Panc1 (cell line): ENCODE measurements at places on chromosomes 7 and 10. TPM values are rescaled to one million over a fixed set of nuclear protein-coding genes. Genes with fewer than 3 reads are reported as not detected.

The AKR1C8 gene
- total RNA-seq = not detected

The ASB15 gene
- total RNA-seq = not detected

GRCh38 chr10:520402-520787 lies 169.1 kb downstream of the DIP2C start:
- DNase-seq = no peak
- no peak overlapping the region for H3K27ac ChIP-seq
- no peak overlapping the region for H3K4me3 ChIP-seq
- H3K4me1 ChIP-seq = no peaks in the 10 kb centered on the region
- no peaks in the 10 kb centered on the region for H3K36me3 ChIP-seq

GRCh38 chr10:128036746-128037543 lies 89.3 kb downstream of the MKI67 start:
- H3K4me3 ChIP-seq = no peak overlapping the region
- H3K27ac ChIP-seq = no peak overlapping the region
- no peaks in the 10 kb centered on the region for H3K36me3 ChIP-seq
- no peaks in the 10 kb centered on the region for H3K27me3 ChIP-seq

GRCh38 chr7:121132940-121133339 lies 144.4 kb downstream of the CPED1 start:
- DNase-seq = no peak

DNA sequence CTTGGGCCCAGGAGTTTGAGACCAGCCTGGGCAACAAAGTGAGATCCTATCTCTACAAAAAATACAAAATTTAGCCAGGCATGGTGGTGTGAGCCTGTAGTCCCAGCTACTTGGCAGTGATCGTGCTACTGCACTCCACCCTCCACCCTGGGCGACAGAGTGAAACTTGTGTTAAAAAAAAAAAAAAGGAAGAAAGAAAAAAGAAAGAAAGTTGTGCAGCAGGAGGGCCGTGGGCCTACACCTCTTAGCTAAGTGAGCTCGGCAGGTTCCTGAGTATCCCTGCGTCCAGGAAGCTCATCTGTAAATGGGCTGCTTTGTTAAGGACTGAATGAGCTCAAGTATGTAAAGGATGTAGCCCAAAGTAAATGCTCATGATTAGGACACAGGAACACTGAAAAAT lies 155.0 kb downstream of the RNF216 start:
- no peaks in the 10 kb centered on the region for H3K4me1 ChIP-seq
- H3K36me3 ChIP-seq = no peaks in the 10 kb centered on the region; the same call in 1 of the 2 replicates
- no peak overlapping the region for H3K4me3 ChIP-seq
- H3K27me3 ChIP-seq = no peaks in the 10 kb centered on the region
- H3K27ac ChIP-seq = no peak overlapping the region

GRCh38 chr7:2374830-2375728 lies 20.5 kb downstream of the EIF3B start:
- DNase-seq = no peak
- H3K27ac ChIP-seq = no peak overlapping the region
- H3K27me3 ChIP-seq = no peaks in the 10 kb centered on the region
- peaks cover 48% of the 10 kb centered on the region for H3K36me3 ChIP-seq
- no peaks in the 10 kb centered on the region for H3K4me1 ChIP-seq

DNA sequence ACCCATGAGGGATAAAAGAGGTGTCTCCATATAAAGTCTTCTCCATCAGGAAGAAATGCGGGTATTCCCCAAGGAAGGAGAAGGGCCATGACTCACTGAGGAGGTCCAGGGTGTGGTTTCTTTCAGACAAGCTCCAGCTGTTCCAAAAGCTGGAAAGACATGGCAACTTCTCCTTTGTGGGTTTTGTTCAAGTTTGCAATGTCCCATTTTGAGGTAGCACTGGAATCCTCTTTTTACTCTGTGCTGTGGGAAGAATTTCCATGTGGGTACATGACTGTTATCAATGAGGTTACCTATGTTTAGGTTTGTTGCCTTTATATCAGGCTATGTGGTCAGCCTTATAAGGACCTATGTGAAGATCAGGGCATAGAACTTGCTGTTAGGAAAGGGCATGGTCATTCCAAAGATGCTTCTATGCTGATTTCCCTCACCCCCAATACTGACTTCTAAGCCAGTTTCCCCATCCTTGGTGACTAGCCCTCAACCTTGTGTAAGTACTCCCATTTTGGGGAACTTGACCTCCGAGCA lies 697.5 kb downstream of the INHBA start:
- no peak for DNase-seq
- H3K27me3 ChIP-seq = no peaks in the 10 kb centered on the region
- no peak overlapping the region for H3K4me3 ChIP-seq
- H3K27ac ChIP-seq = no peak overlapping the region
- H3K4me1 ChIP-seq = no peaks in the 10 kb centered on the region
- H3K36me3 ChIP-seq = no peaks in the 10 kb centered on the region

- no peaks in the 10 kb centered on the region for H3K4me1 ChIP-seq
- no peaks in the 10 kb centered on the region for H3K36me3 ChIP-seq
- peaks cover 5% of the 10 kb centered on the region; the same call in 1 of the 2 replicates for H3K27me3 ChIP-seq
- DNase-seq = no peak
These were observed 26.8 kb upstream of the MGMT start for GRCh38 chr10:129440247-129440646.

DNA sequence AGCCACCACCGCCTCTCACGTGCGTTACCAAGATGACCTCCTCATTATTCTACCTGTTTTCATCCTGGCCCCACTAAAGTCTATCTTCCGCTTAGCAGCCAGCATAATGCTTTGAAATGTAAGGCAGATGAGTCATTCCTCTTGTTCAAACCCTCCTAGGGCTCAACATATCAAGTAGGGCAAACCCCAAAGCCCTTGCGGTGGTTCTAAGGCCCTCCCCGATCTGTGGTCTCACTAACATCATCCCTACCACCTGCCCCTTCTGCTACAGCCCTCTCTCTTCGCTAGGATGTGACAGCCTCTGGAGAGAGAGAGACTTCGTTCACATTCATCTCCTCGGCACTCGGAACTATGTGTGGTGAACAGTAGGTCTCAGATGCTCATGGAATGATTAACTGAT lies 94.8 kb downstream of the SVIL start:
- H3K4me3 ChIP-seq = no peak overlapping the region
- no peaks in the 10 kb centered on the region for H3K36me3 ChIP-seq
- H3K27ac ChIP-seq = no peak overlapping the region
- no peak for DNase-seq
- peaks cover 14% of the 10 kb centered on the region for H3K4me1 ChIP-seq

DNA sequence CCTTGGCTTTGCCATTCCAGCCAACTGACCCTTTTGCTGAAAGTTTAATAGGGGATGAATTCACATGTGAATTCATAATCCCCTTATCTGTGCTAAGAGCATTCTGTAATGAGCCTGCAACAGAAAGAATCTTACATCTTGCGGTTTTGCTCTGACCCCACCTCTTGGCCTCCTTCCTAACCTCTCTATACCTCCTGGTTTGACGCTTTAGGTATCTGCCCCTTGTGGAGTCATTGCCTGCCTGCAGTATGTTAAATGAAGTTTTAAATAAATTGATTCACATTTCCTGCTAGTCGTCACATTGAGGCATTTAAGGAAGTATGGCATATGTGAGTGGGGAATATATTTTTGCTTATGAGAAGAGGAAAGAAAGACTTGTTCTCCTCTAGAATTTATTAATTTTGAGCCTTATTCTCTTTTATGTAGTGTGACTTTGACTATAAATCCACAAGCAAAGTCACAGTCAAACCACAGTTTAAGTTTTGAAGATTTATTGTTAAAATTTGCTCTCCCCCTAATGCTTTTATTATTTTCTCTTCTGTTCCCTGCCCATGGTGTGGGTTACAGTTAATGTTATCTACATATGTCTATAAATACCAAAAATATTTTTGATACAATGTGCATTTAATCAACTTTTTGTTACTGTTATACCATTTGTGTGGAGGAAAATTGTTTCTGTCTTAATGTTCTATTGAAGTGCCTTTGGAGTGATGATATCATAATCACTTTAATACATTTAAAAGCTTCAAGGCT lies 60.9 kb downstream of the LRMDA start:
- 0 out of 2 replicates have a peak, but pooled peaks cover 2% of the 10 kb centered on the region for H3K27me3 ChIP-seq
- no peaks in the 10 kb centered on the region for H3K4me1 ChIP-seq
- H3K4me3 ChIP-seq = no peak overlapping the region
- no peaks in the 10 kb centered on the region for H3K36me3 ChIP-seq
- DNase-seq = no peak

DNA sequence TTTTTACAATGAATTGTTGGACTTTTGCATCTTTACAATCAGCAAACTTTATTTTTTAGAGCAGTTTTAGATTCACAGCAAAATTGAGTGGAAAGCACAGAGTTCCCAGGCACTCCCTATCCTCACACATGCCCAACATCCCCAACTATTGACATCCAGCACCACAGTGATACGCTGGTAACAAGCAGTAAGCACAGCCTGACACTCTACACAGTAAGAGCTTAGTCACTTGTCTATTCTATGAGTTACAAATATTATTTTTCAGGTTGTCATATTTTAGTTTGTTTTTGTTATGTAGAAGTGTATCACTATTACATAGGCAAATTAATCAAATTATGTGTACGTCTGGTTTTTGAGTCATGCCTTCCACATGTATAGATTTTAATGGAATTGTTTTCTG lies 27.0 kb upstream of the GIMAP7 start:
- no peaks in the 10 kb centered on the region for H3K36me3 ChIP-seq
- H3K4me1 ChIP-seq = no peaks in the 10 kb centered on the region
- no peak overlapping the region for H3K4me3 ChIP-seq

DNA sequence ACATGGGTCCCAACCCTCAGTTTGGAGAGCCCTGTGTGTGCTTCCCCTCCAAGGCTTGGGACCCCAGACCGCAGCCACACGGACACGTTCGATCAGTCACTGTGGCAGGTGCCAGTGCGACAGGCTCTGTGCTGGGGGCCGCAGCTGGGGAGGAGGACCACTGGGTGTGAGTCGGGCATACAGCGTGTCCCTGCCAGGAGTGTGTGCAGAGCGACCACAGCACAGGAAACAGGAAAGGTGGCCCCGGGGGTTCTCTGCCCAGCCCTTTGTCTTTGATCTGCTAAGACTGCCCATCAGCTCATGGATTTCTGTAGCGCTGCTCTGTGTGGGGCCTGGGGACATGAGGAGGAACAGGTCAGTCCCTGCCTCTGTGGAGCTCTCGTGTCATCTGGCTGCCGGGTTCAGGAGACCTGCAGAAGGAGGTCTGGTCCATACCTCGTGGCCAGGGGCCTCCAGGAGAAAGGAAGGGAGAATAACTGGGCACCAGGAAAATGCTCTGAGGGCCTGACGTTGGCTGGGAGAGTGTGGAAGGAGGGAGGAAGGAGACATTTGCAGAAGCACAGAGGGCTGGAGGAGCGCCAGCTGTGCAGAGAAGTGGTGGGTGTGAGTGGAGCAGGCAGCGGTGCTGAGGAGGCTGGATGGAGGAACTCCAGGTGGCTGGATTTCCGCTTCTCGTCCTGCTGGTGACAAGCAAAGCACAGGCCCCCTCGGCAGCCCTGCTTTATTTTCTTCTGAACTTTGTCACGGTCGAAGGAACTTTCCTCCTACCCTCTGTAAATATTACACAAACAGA lies 4.1 kb downstream of the NUDT1 start:
- no peak overlapping the region for H3K27ac ChIP-seq
- H3K4me3 ChIP-seq = no peak overlapping the region

GRCh38 chr10:128143531-128143930 lies 17.3 kb upstream of the MKI67 start:
- H3K36me3 ChIP-seq = no peaks in the 10 kb centered on the region
- DNase-seq = no peak
- no peaks in the 10 kb centered on the region for H3K4me1 ChIP-seq
- no peaks in the 10 kb centered on the region for H3K27me3 ChIP-seq
- no peak overlapping the region for H3K27ac ChIP-seq

GRCh38 chr7:155306673-155307470 lies 9.2 kb downstream of the INSIG1 start:
- no peaks in the 10 kb centered on the region for H3K27me3 ChIP-seq
- DNase-seq = no peak

- DNase-seq = no peak
- no peak overlapping the region for H3K27ac ChIP-seq
- no peak overlapping the region for H3K4me3 ChIP-seq
- H3K4me1 ChIP-seq = no peaks in the 10 kb centered on the region
- no peaks in the 10 kb centered on the region for H3K36me3 ChIP-seq
- H3K27me3 ChIP-seq = no peaks in the 10 kb centered on the region
These were observed 49.9 kb upstream of the TMEM26 start for GRCh38 chr10:61503051-61503450.

- peaks cover 2% of the 10 kb centered on the region; the same call in 1 of the 2 replicates for H3K36me3 ChIP-seq
- no peak overlapping the region for H3K27ac ChIP-seq
- H3K4me3 ChIP-seq = no peak overlapping the region
- H3K4me1 ChIP-seq = peaks cover 4% of the 10 kb centered on the region
- DNase-seq = no peak
- H3K27me3 ChIP-seq = peaks cover 12% of the 10 kb centered on the region; the same call in 1 of the 2 replicates
These were observed 3.9 kb downstream of the PIK3AP1 start for GRCh38 chr10:96716390-96716789.

DNA sequence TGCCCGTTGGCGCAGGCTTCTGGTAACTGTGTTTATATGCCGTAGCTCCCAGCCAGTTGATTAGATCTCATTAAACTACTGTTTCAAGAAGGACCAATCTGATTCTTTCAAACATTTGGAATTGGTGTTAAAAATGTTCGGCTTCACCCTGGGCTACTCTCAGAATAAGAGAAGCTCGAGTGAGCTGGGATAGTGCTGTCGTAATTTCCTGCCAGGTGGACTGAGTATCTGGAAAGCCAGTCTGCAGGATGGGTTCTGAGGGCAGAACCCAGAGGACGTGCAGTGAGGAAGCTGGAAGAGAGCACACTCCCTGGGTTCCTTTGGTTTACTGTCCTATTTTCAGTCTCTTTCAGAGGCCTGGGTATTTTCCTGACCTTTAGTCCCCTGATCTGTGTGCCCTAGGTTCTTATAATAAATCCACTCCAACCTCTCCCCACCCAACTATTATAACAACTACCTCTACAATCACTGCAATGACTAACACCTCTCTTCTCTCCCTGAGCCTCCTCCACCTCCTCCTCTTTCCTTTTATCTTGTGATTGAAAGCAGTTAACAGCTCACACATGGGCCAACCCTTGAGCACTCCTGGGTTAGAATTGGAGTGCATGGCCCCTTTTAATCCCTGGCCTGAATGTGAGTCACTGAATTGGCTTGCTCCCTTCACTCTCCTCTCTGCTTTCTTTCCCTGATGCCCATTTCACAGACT lies 63.0 kb downstream of the AOAH start:
- DNase-seq = no peak
- H3K4me3 ChIP-seq = no peak overlapping the region
- H3K36me3 ChIP-seq = no peaks in the 10 kb centered on the region
- H3K27me3 ChIP-seq = no peaks in the 10 kb centered on the region

DNA sequence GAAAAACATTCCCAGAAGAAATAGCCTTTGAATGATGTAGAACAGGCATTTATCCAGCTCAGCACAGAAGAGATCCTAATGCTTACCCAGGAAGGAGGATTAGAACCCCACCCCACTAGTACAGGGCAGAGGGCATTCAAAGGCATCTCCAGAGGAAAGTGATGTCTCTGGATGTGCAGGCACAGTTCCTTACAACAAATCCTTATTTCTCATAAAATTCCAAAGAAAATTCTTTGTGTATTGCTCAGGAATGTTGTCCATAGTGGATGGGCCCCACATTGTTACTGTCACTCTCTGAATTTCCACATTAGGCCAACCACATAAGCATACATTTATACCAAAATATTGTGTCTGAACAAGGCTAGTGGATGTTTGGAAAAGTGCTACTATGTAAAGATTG lies 243.0 kb downstream of the ADRA2A start:
- DNase-seq = no peak
- H3K27ac ChIP-seq = no peak overlapping the region
- no peaks in the 10 kb centered on the region for H3K4me1 ChIP-seq
- no peak overlapping the region for H3K4me3 ChIP-seq
- no peaks in the 10 kb centered on the region for H3K36me3 ChIP-seq
- no peaks in the 10 kb centered on the region for H3K27me3 ChIP-seq

- H3K4me3 ChIP-seq = no peak overlapping the region
- H3K27ac ChIP-seq = no peak overlapping the region
- no peak for DNase-seq
- H3K27me3 ChIP-seq = no peaks in the 10 kb centered on the region
- peaks cover 21% of the 10 kb centered on the region; the same call in 1 of the 2 replicates for H3K36me3 ChIP-seq
- H3K4me1 ChIP-seq = peaks cover 4% of the 10 kb centered on the region; the same call in 1 of the 2 replicates
These were observed 37.1 kb downstream of the XPNPEP1 start for GRCh38 chr10:109886037-109886780.
